Astrocyte (in vitro differentiated cells and primary cell): ENCODE measurements at places on chromosomes 4 and X.

DNA sequence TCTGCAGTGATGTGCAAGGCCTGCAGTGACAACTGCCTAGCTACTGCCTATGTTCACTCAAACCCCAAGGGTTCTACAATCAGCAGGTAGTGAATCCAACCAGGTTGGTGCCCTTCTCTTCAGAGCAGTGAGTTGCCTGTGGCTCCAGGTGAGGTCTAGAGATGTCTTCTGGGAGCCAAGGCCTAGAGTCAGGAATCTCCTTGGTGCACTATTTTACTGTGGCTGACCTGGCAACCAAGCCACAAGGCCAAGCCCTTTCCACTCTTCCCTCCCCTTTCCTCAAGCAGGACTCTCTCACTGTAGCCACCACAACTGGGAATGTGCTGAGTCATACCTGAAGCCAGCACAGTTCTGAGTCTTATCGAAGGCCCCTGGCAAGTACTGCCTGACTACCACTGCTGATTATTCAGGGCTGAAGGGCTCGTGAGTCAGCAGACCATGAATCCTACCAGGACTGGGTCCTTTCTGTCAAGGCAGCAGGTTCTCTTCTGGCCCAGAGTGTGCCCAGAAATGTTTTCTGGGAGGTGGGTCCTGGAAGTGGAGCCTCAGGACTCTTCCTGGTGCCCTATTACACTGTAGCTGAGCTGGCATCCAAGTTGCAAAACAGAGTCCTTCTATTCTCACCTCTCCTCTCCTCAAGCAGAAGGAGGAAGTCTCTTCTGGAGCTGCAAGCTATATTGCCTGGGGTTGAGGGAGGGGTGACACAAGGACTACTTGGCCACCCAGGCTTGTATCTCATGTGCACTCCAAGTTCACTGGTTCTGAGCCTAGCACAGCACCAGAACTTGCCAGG, 111.6 kb downstream of the BTC start:
- peak; percentile 97 for DNase-seq

- peak; percentile 37 for DNase-seq
Observed at GRCh38 chr4:97493815-97494518, 649.3 kb downstream of the STPG2 start.

DNA sequence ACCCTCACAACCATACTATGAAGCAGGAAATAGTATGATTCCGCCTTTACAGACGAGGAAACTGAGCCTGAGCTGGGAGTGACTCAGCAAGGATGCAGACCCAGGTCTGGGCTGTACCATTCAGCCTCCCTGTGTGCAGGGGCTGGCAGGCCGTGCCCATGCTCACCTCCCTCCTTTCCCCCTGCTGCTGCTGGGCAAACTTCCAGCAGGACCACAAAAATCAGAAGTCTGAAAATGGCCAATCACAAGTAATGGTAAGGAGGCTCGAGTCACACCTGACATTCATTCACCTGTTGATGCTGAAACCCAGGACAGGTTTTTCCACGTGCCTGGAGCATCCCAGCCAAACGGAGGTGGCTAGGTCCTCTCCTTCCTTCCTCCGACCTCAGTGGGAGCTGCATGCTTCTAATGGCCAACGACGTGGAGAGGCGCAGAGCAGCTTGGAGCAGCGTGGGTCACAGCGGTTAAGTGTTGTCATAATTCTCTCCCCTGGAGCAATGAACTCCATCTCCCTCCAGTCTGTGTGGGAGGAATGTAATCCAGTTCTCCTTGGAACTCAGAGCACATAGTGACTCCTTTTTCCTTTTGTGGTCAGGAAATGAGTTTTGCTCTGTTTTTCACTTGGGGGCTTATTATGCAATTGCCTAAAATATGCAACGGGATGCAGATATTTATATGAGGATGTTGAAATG, 371.7 kb downstream of the BCOR start:
- peak; percentile 89 for DNase-seq

DNA sequence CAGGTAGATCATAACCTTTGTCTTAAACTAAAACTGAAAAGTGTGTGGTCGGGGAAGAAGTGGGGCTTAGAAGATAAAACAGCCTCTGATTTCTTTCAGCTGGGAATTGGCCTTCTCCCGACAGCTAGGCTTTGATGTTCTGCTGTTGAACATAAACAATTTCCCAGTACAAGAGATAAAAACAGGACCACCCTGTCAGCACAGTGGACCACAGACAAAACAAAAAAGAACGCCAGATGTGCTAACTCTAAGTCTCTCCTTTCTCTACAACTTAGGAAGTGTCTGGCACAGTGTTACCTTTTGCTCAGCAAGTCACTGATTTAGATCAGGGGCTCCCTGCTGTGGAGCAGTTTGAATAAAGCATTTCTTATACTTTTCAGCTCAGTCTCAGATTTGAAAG, 87.5 kb upstream of the UXT start:
- no peak for DNase-seq

DNA sequence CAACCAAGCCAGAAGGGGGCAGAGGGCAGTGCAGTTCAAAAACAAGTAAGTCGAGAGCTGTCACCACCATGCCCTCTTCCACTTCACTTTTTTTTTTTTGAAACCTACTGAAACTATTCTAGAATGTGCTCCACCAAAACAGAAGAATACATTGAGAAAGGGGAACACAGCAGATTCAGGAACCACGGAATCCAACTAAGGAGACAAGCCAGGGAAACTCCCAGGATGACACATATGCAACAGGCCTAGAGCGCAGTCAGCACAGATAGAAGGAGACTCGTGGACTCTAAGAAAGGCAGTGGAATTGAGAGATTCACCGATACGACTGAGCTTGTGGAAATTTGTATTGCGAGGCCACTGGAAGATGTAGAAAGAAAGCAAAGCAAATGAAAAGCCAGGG, 66.1 kb downstream of the PHKA2 start:
- no peak for DNase-seq

- DNase-seq: peak; percentile 55
Observed at GRCh38 chr4:2482693-2483092, 13.8 kb downstream of the RNF4 start.

GRCh38 chrX:115679460-115679859, 118.5 kb downstream of the PLS3 start:
- DNase-seq: peak; percentile 9

DNA sequence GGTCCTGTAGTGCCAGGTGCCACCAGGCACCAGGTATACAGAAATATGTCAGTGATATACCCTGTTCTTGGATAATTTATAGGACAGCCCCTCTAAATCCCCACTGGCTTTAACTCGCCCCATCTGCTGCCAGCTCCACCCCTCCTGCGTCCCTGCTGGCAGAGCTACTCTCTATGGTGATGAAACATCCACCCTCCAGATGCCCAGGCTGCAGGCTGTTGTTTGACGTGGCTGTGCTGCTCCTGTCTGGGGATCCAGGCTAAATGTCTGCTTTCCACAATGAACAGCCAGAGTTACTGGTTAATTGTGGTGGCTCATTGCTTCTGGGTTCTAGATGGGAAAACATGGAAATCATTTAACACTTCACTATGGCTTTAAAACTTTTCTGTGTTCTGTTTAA, 12.9 kb downstream of the NHSL2 start:
- no peak for DNase-seq

DNA sequence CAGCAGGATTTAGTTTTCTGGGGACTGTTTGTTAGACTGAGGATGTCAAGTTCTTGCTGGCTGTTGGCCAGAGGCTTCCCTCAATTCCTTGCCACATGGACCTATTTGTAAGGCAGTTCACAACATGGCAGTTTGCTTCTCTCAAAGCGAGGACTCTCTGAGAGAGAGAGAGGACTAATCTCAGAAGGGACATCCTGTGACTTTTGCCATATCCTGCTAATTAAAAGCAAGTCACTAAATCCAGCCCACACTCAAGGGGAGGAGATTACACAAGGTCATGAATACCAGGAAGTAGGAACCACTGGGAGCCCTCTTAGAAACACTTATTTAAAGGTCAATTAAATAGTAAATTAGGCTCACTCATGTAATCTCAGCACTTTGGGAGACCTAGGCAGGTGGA, 38.2 kb downstream of the PPP1R2C start:
- no peak for DNase-seq

DNA sequence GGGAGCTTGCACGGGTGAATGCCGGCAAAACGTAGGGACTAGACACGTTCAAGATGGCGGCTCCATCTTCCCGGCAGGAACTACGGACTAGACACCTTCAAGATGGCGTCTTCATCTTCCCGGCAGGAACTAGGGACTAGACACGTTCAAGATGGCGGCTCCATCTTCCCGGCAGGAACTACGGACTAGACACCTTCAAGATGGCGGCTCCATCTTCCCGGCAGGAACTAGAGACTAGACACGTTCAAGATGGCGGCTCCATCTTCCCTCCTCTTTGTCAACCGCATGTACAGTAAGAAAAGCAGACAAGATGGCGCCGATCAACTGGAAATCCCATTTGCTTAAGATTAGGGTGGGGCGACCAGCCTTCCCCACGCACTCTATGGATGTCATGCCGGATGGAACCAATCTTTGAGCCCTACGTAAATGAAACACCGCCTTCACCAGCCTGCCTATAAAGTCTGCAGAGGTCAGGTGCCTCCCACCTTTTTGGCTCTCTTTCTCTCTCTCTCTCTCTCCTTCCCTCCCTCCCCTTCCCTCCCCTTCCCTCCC, 222.4 kb downstream of the CRLF2 start:
- peak; percentile 92 for DNase-seq

- no peak for DNase-seq
Observed at GRCh38 chrX:111837197-111837596, 38.8 kb upstream of the TRPC5OS start.

DNA sequence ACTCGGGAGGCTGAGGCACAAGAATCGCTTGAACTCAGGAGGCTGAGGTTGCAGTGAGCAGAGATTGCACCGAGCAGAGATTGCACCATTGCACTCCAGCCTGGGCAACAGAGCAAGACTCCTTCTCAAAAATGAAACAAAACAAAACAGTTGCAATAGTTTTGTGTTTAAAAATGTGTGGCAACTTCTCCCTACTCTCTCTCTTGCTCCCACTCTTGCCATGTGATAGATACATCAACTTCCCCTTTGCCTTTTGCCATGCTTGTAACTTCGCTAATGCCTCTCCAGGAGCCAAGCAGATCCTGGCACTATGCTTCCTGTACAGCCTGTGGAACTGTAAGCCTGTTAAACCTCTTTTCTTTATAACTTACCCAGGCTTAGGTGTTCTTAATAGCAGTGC, 52.5 kb upstream of the INTU start:
- DNase-seq: no peak

DNA sequence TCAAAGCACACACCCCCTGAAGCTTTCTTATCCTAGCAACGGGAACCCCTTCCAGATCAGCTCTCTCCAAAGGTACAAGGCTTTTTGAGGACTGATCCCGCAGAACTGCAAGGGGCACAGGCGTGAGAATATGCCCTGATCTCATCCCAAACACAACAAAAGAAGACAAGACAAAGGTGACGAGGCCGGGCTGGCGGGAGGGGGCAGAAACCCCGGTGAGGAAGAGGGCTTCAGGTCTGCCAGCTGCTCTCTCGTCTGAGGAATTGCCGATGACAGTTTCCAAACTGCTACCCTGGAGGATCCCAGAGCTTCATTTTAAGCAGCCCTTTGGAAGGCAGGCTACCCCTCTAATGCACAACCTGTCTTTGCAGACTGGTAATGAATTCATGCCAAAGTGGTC, 3.4 kb downstream of the HCFC1 start:
- no peak for DNase-seq

- no peak for DNase-seq
Observed at GRCh38 chrX:72142794-72143608, 11.3 kb upstream of the RTL5 start.

DNA sequence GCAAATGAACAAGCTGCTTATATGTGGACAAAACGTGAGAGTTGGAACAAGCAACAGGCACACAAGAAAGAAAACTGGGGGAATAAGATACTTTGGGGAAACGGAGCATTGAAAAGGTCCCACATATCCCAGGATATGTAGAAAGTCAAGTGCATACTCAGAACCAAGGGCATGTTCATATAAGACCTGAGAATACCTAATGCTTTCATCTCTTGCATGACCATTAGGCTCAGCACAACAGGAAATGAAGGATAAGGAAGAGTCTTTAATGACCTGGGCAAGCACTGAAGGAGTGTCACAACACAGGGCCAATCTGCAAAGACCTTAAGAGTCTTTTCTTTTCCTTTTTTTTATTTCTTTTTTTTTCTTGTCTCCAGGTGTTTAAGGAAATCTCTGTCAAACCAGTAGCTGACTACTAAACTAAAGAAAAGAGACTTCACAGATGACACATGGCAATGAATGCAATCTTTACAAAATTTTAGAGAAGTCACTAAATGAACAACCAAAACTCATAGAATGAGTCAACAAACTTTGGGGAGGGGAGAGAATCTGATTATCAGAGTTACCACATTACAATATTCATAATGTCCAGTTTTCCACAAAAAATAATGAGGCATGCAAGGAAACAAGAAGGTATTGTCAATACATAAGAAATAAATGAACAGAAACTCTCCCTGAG, 67.9 kb upstream of the STK26 start:
- no peak for DNase-seq

DNA sequence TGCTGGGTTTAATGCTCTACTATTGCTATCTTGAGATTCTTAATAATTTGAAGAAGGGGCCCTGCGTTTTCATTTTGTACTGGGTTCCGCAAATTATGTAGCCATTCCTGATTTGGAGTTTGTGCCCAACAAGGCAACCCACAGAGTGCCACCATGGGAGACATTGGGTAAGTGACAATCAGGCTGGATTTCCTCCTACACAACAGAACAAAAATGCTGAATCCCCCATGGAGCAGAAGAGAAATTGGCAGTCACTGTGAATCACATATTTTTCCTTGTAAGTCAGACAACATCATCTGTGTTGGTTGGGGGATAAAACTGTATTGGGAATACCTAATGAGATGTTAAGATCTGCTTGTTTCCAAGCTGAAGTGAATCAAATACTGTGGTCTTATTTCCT, 80.9 kb downstream of the CNGA2 start:
- peak; percentile 76 for DNase-seq

DNA sequence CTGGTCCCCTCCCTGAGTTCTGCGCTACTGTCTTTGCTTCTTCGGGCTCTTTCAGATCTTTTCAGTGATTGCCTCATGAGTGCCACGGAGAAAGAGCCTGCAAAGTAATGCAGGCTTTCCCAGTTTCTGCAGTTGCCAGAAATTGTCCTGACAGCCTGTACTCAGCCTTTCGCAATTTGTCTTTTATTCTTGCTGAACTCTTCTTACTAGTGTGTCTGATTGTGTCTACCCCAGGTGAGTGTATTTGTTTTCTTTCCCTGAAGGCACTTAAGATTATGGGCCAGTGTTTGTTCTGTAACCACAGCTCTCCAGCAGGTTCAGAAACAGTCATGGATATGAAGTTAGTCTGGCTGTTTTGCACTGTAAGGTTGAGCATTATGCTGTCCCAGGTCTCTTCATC, 47.1 kb downstream of the FAM193A start:
- no peak for DNase-seq

DNA sequence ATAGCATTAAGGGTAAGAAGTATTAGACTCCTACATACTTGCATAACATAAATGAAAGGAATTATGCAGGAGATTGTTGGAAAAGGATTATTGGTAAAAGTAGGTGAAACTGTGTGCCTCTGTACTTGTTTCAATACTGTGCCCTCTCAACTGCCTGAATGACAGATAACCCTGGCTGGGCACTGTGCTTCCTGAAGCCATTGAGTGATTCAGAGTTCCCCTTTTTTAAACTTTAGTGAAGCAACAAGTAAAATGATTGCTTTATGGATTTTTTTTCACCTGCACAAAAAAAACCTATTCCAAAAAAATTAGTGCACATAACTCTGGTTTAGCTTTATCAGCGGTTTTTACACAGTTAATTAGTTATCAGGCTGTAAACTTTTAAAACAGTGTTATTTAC, 204.8 kb downstream of the TRAM1L1 start:
- no peak for DNase-seq
